ENCODE measurements at places on chromosomes 5 and 9.

- no peak for DNase-seq
These were observed 722.8 kb upstream of the GRAMD2B start for GRCh38 chr5:125700380-125700861.

- no peak for DNase-seq
These were observed 27.5 kb downstream of the FSD1L start for GRCh38 chr9:105475302-105475701.

DNA sequence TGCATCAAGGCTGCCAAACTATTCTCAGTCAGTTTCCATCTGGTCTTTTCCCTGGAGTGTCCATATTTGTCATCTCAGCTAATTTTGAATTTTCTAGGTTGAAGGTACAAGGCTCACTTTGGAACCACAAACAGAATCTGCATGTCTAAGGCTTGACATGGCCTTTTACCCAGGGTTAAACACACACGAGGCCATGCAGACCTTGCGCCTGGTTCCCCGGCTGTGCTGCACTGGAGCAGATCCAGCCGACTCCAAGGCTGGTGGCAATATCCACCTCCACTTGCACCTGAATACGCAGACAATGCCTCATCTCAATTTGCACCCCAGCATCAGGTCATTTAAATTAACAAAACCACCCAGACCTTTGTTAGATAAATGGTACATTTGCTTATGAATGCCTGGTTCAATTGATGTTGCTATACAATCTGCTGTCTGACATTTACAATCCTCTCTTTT lies 276.2 kb downstream of the HSPA4 start:
- no peak for DNase-seq

DNA sequence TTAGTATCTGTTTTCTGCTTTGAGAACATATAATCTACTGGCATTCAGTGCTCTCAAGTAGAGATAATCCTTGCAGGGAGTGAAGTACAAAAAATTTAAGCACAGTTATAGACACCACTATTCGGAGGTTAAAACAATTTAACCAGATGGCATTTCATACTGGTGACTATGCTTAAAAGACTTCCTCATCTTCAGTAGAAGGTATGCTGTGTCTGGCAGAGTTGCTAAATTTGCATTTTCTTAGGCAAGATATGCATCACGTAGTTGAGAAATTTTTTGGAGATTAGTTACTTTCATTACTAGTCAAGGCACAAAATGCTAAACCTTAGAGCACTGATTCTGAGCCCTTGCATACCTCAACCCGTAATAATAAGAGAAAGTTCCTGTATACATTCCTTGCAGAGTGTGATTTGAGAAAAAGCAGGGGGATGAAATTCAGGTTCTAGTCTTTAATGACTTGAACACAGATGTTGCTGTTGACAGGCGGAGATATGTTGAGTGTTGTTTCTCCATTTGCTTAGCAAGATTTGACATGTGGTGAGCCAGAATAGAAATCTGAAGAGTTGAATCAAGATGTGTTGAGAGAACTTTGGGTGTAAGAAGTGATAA lies 70.8 kb upstream of the STARD4 start:
- DNase-seq, result no peak

DNA sequence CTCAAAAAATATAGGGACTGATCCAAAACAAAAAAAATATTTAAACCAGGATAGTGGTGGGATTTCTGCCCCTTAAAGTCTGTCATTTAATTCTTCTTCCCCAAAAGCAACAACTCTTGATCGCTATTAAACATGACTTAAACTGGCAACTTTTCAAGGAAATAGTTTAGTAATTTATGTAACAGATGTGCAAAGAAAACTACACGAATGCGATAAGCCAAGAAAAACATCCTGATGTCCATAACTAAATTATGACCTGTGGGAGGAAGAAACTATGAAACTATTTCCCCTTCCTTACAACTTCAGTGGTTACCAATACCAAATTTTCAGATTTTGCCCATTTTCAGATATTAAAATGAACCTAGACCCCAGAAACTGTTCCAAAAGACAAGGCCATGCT lies 31.5 kb downstream of the CLINT1 start:
- DNase-seq, result no peak

DNA sequence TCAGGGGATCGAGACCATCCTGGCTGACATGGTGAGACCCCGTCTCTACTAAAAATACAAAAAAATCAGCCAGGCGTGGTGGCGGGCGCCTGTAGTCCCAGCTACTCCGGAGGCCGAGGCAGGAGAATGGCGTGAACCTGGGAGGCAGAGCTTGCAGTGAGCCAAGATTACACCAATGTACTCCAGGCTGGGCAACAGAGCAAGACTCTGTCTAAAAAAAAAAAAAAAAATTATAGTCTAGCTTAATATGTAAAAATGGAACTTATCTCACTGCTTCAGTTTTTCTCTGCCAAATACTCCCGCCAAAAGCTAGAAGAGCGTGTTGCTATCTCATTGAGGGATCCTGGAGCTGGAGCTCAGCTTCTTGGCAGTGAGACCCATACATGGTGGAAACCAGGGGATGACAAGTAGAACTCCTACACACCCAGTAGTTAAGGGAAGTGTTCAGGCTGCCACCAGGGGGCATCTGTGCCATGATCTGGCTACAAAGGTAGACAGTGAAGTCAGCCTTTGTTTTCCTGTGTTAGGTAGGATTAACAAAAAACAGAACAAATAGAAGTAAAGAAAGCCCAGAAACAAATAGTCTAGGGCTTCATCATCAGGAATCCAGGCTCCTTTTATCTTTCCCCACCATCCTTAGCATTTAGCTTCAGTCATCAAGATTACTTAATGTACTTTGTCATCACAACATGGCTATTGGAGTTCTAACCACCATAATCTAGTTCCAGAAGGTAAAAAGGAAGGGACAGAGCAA lies 33.6 kb upstream of the GLIPR2 start:
- no peak for DNase-seq

- no peak for DNase-seq
These were observed 10.3 kb upstream of the CCIN start for GRCh38 chr9:36158917-36159316.

GRCh38 chr9:110575169-110575568 lies 4.4 kb downstream of the SVEP1 start:
- no peak for DNase-seq

GRCh38 chr9:37968228-37968701 lies 64.3 kb upstream of the SLC25A51 start:
- no peak for DNase-seq

- DNase-seq, result no peak
These were observed 79.3 kb upstream of the AGXT2 start for GRCh38 chr5:35127006-35127405.

- no peak for DNase-seq
These were observed 24.7 kb downstream of the PHF2 start for GRCh38 chr9:93601063-93601462.

DNA sequence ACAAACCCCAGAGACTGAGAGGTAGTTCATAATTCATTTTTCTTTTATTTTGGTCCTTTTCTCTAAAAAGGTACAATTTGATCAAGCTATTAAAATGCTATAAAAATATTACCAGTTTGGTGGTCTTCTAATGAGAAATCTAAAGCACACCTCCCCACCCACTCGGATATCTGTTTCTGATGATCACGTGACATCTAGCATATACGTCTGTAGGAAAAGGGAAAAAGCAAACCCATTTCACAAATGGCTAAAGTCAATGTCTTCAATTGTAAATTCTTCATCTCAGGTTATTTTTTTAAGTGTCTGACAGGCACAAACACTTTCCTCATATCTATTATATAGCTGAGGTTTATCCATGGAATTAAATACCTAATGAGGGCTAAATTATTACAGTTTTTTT lies 18.9 kb downstream of the ZNF354A start:
- no peak for DNase-seq

GRCh38 chr9:22040760-22041159 lies 31.7 kb upstream of the CDKN2B start:
- no peak for DNase-seq

- no peak for DNase-seq
These were observed 213.9 kb downstream of the BNC2 start for GRCh38 chr9:16656432-16657169.

- no peak for DNase-seq
These were observed 59.4 kb upstream of the CAST start for GRCh38 chr5:96602776-96603175.

DNA sequence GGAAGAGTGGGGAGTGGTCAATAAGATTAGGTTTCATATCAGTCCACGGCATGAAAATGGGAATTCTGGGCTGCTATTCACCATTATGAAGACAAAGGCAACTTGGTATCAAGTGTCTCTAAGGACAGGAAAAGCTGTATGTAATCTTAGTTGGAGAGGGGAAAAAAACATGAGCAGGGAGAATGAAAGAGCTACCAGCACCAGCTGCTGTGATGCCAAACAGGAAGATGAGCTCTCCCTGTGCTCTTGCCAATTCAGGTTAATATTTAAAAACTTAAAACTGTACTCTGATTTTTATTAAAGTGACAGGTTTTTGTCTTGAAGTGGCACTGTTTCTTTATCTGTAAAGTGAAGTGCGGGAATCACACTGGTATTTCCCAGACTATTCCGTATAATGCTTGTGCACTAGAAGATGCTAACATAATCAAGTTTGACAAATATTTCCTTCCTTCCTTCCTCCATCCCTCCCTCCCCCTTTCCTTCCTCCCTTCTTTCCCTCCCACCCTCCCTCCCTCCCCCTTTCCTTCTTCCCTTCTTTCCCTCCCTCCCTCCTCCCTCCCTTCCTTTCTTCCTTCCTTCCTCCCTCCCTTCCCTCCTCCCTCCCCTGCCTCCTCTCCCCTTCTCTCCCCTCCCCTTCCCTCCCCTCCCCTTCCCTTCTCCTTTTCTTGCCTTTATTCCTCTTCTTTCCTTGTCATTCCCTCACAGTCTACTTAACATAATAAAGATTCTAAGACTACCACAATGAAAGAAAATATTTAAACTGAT lies 1383.0 kb upstream of the C9orf72 start:
- no peak for DNase-seq

GRCh38 chr9:15961217-15961616 lies 408.4 kb downstream of the CCDC171 start:
- no peak for DNase-seq

GRCh38 chr5:169599451-169599850 lies 15.9 kb downstream of the SPDL1 start:
- no peak for DNase-seq

DNA sequence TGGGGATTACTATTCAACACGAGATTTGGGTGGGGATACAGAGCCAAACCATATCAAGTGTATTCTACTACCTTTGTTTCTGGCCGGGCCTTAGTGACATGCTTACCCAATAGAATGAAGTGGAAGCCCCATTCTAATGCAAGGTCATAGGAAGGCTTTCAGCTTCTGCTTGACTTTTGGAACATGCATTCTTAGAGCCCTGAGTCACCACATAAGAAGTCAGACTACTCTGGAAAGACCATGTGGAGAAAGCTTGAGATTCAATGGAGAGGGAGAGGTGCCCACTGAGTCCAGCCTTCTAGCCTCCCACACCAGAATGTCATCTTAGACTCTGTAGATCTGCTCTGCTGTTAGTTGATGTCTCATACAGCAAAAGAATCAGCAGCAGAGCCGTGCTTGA lies 155.7 kb upstream of the FBN2 start:
- DNase-seq, result no peak

- DNase-seq, result no peak
These were observed 2.5 kb downstream of the MGAT1 start for GRCh38 chr5:180799902-180800801.

- no peak for DNase-seq
These were observed 10.5 kb downstream of the NR2F1-AS1 start for GRCh38 chr5:93570294-93571113.

DNA sequence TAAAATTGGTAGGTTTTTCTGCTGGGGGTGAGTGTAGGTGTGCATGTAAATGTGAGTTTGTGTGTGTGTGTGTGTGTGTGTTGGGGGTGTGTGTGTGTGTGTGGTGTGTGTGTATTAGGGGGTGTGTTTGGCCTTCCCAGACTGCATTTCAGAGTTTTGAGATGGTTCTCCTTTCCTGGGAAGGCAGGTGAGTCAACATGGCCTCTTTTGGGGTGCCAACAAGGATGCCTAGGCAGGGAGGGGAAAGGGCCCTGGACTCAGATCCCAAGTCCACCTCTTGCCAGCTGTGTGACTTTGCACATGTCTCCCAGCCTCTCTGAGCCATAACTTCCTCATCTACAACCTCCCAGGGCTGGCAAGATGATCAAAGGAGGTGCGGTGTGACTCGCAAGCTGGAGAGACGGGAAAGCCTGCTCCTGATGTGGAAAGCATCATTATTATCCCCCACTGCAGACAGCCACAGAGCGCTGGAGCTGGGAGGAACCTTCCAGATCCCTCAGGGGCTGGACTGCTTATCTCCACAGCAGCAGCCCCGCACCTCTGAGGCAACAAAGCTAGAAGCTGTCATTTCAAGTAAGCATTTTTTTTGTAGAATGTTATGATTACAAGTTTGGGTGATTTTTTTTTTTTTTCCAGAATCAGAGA lies 63.5 kb upstream of the TBC1D2 start:
- no peak for DNase-seq

DNA sequence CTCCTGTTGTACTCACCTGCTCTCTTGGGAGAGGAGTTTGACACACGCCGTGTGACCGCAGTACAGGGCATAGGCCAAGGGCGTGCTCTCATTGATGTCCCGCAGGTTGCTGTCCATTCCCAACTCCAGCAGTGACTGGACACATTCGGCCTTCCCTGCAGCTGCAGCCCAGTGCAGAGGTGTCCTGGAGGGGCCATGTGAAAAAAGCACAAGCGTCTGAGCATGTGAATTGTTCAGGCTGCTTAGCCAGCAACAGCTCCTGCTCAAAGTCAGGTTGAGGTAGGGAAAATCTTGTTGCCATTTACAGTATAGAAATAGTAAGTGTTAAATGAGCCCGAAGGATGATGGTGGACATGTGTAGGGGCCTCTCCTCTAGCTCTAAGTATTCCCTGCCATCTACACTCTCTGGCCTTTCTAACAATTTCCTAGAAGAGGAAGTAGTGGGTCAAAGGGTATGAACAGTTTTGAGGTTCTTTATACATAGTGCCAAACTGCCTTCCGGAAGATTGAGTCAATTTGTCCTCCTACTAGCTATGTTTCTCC lies 116.5 kb downstream of the ANKRD55 start:
- DNase-seq, result no peak

DNA sequence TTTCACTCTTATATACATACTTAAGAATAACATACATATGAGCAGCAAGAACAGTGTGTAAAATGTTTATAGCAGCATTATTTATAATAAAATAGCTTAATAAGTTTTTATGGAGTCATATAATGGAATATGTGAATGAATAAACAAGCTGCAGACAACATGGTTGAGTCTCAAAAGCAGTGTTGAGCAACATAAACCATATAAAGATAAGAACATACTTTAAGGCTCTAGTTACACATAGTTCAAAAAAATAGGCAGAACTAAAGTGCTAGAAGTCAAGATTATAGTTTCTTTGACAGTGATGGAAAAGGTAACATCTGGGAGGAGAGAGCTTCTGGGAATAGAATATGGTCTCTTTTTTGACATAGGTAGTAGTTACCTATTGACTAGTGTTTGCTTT lies 53.7 kb upstream of the ADAMTS19 start:
- DNase-seq, result no peak

- DNase-seq, result no peak
These were observed 214.9 kb upstream of the DAP start for GRCh38 chr5:10975945-10976344.
